Central memory CD4-positive, alpha-beta T cell (primary cell): ENCODE measurements at places on chromosomes 3 and 15.
A peak's percentile ranks its signal among the peaks of the same experiment; 100 is the strongest.

DNA sequence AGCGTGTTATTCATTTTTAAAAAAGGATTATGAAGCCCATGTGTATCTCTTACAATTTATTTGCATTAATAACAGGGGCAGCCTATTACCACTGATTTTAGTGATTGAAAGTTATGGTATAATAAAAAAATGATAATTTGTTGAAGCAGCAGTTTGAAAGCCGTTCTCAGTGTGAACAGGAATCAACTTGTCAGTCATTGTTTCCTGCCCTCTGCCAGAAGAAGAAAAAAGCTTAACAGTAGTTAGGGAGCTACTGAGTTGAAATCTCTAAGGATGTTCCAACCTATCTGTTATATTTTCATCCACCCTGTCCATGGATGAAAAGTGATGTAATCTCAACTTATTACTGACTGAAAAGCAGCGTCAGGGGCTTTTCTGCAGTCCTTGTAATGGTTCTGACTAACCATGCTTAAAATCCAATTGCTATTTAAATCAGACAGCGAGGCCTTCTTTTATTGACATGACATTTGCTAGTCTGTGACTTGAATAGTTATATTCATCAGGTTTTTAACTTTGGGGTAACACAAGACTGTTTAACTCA lies 486.7 kb downstream of the ROBO2 start:
- no peak for DNase-seq

DNA sequence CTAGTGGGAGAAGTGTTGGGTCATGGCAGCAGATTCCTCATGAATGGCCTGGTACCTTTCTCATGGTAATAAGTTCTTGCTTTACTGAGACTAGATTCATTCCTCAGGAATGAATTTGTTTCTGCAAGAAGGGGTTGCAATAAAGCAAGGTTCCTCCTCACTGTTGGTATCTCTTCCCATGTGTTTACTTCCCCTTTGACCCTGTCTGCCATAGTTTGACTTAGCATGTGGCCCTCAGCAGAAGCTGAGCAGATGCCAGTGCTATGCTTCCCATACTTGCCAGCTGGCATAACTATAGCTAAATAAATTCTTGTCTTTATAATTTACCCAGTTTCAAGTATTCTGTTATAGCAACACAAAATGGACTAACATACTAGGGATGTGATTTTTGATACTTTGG lies 163.6 kb upstream of the COL8A1 start:
- no peak for DNase-seq

DNA sequence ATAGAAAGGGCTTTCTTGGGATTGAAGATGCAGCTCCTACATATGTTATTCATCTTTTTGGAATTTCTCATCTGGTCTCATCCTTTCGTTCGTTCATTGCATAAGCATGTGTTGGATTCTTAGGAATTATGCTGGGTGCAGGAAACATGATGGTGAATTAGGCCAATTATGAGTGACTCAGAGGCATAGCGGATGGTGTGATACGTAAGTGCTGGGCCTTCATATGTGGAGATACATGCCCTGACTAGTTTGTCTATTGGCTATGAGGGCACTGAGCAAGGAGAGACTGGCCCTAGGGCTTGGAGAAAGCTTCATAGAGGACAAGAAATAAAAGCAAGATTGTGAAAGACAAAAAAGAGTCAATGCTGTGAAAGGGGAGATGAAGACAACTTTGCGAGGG lies 235.1 kb downstream of the MYRIP start:
- no peak for DNase-seq

DNA sequence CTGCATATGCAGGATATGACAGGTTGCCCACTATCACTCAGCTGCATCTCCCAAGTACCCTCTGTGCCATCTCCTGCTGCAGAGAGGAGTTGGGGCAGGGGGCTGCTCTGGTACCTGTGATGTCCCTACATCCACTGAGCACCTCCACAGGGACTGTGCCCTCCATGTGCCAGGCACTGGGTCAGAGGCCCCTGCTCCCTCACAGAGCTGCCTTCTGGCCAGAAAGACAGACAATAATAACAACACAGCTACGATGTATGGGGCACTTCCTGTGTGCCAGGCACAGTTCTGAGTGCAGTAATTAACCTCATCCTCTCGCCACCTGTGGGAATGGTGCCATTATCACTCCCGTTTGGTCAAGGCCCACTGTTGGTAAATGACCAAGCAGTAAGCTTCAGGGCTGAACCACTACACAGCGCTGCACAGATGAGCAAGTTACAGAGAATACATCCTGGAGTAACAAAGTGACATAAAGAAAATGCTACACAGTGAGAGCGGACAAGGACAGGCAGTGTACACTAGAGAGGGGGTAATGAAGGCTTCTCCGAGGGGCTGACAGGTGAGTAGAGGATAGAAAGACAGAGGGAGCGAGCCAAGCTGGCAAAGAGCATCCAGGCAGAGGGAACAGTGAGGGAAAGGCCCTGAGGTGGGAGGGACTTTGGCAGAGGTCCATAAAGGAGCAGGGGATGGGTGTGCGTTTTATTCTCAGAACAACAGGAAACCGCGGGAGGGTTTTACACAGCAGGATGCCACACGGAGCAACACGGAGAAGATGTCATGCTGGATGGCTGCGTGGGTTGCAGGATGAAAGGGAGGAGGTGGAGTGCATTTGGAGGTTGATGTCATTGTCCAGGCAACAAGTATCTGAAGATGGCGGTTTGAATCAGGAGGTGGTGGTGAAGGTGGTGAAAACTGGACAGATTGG lies 13.6 kb downstream of the WNT7A start:
- DNase-seq, result peak; percentile 84

DNA sequence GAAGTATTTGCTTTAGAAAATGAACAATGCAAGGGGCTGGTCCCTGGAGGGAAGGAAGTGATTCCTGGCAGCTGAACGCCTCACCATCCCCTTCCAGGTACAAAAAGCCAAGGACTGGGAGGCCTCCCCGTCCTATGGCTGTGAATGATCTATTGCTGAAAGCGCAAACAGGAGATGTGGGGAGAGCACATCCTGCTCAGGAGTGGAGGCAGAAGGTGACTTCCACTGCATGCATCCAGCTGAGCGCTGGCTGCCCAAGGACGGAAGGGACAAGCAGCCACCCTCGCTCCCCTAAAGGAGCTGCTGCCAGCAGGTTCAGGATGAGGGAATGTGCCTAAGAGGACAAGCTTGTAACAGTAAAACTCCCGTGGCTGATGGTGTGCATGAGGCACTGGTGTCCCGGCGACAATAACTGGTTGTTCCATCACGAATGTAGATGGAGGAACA lies 41.4 kb downstream of the ABTB1 start:
- DNase-seq, result no peak

GRCh38 chr3:29686889-29687592 lies 406.2 kb downstream of the RBMS3 start:
- no peak for DNase-seq

- no peak for DNase-seq
Measured at GRCh38 chr15:65266469-65266868, 20.2 kb downstream of the PARP16 start.

GRCh38 chr15:74752531-74752930 lies 3.9 kb downstream of the CYP1A2 start:
- DNase-seq, result no peak

DNA sequence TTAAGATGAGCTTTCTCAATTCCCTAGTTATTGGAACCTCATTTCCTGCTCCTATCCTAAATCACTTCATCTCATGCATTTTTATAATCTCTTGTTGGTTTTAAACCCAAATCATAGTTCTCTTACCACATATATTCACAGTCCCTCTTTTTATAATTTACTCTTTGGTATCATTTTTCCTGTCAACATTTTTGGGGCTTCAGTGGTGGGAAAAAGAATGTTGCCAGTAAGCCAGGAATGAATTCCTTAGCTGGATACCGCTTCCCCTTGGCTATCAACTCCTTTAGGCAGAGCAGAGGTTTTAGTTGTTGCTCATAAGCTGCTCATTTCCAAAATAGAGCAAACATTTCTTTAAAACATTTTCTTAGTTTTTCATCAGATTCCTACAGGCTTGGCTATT lies 112.3 kb downstream of the GALK2 start:
- no peak for DNase-seq

DNA sequence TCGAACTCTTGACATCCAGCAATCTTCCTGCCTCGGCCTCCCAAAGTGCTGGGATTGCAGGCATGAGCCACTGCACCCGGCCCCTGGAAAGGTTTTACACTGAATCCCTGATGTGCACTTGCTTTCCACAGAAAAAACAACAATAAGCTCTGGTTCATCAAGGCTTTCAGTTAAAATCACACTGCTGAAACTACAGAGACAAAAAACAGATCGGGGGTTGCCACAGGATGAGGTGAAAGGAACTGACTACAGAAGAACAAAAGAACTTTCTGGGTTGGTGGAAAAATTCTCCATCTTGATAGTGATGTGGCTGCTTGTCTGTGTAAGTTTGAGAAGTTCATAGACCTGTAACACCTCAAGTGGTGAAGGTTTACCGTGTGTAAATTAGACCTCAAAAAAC lies 2.9 kb downstream of the RAB43 start:
- DNase-seq, result peak; percentile 88

- DNase-seq, result no peak
Measured at GRCh38 chr3:147760085-147760484, 350.9 kb downstream of the ZIC1 start.

GRCh38 chr3:51943451-51944391 lies 1.6 kb downstream of the PARP3 start:
- no peak for DNase-seq

DNA sequence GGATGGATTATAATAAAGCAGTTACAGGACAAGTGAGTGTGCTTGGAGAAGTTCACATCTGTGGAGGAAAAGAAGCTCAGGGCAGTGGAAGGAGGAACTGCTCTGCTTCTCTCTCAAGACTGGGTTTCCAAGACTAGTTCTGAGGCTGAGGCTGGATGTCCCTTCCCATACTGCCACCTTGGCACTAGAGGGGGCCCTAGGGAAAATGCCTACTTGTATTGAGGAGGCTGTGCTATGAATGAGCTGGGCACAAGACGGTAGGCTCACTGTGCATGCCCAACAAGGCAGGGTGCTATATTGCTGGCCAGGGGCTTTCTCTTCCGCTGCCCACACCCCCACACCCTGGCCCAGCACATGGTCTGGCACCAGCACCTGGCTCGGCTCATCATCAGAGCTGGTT lies 65.2 kb downstream of the SLCO2A1 start:
- DNase-seq, result no peak

GRCh38 chr15:66580643-66581042 lies 14.8 kb upstream of the LCTL start:
- no peak for DNase-seq

DNA sequence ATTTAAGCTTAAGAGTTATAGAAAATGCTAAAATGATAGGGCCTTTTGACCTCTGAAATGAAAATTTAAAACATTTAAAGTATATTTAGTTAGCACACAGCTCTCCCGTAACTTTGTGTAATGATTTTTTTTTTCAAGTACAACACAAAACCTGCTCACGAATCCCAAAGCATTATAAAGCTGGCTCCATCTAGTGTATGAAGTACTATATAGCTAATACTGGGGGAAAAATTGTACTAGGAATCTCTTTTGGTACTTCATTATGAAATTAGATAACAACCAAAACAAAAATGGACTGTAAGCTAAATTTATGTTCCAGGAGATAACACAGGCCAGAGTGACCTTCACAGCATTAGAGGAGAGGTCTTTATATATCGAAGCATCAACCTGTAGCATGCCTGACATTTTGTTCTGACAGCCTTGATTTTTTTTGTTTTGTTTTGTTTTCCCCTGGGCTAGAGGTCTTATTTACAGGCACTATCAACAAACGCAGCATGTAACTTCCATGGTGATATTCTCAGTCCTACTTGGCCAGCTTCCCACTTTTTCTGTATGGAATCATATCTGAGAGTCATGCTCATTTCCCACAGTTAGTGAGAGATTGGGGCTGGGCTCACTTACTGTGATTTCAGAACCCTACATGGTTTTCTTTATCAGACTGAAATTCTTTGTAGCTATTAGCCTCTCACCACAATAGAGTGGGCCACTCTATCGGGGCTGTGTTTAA lies 116.3 kb downstream of the MITF start:
- no peak for DNase-seq

- DNase-seq, result no peak
Measured at GRCh38 chr3:120418446-120418845, 32.3 kb downstream of the FSTL1 start.

DNA sequence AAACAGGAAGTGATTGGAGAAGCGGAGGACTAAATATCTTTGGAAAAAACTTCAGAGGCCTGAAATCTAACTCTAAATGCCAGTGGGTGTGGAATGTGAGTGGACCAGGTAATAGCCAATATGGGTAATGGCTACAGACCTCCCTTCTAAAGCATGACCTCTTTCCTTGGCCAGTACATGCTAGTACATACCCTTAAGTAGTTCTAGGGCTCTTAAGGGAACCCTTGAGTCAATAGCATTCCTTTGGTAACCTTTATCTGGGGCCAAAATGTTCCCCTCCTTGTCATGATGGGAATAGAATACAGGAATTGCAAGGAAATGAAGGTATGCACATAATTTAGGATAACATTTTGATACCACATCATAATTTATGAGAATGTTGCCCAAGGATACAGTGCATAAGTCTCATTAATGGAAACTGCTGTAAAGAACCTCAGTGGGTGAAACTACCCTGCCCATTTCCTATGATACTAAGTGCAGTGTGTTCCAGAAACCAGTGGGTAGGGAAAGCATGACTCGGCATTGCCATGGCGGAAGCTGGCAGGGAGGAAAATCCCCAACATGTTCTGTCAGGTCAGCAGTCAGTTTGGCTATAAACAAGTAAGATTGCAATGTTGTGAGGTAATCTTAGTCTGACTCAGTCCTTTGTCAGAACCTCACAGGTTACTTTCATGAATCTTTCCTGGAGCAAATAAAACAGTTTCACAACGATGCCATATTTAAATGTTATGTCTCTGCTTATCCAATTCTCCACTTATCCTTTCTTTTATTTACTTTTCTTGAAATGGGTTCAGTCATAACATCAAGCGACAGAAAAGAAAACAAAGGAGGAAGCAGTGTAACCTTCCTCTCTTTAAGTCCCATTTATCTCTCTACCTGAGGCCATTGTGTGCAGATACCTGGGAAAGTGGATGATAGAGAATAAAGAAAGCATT lies 23.5 kb upstream of the RAP2B start:
- no peak for DNase-seq

- no peak for DNase-seq
Measured at GRCh38 chr3:36864180-36865053, 80.4 kb downstream of the TRANK1 start.

GRCh38 chr3:110810356-110810755 lies 261.3 kb upstream of the NECTIN3 start:
- DNase-seq, result no peak

DNA sequence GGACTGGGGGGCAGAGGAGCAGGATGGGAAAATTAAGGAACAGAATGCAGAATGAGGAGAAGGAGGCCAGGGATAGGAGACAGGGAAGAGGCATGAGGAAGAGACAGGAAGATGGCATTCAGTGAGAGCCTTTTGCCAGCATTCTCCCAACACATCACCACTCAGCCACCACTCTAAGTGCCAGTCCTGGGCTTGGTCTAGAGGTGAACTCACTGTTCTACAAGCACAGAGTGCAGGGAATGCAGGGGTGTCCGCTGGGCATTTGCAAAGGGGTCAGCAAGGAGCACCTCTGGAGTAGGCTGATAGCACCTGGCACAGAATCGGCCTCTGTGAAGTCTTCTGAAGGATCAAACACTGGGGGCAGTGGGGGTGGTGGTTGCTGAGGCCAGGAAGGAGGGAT lies 14.6 kb upstream of the IGDCC3 start:
- no peak for DNase-seq
